Osteoblast (primary cell): ENCODE measurements at places on chromosomes 3 and 15. TPM values are rescaled to one million over a fixed set of nuclear protein-coding genes. Genes with fewer than 3 reads are reported as not detected.

DNA sequence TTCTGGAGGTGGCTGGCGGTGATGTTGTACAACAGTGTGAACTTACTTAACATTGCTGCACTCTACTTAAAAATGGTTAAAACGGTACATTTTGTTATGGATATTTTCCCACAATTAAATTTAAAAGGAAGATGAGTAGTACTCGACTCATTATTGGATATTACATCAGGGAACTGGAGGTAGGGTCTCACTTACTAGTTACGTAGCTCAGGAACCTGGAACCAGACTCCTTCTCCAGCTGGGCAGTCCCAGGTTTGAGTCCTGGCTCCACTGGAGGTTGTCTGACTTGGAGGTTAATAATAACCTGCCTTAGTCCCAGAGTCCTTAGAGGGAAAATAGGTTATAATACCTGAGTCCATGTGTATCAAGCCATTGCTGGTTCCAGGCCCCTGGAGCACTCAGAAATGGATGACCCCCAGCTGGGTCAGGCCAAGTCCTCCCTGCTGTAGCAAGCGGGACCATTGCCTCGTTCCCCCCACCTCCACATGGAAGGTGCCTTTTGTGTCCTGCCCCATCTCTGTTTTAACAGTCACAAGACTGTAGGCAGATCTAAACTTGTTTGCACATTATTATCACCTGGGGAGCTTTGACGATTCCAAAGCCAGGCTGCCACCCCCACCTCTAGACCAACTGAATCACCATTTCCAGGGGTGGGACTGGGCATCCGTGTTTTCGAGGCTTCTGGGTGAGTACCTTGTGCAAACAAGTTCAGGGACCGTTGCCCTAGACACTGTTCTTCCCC is 126.6 kb downstream of the IGF1R start:
- no peaks in the 10 kb centered on the region for H3K27me3 ChIP-seq
- H3K4me3 ChIP-seq, result no peak overlapping the region
- no peak for DNase-seq
- no peaks in the 10 kb centered on the region for H3K36me3 ChIP-seq
- H3K27ac ChIP-seq, result no peak overlapping the region

- no peak for DNase-seq
- peaks cover 42% of the 10 kb centered on the region for H3K4me1 ChIP-seq
- H3K4me3 ChIP-seq, result no peak overlapping the region
- H3K27me3 ChIP-seq, result no peaks in the 10 kb centered on the region
- H3K27ac ChIP-seq, result peak overlapping the region; percentile 31
- H3K36me3 ChIP-seq, result no peaks in the 10 kb centered on the region
These were observed 41.0 kb upstream of the MANF start for GRCh38 chr3:51343918-51344687.

GRCh38 chr15:69085325-69086081 is 71.0 kb downstream of the NOX5 start:
- H3K27me3 ChIP-seq, result peaks cover 51% of the 10 kb centered on the region
- H3K36me3 ChIP-seq, result no peaks in the 10 kb centered on the region
- H3K4me3 ChIP-seq, result no peak overlapping the region
- H3K4me1 ChIP-seq, result peaks cover 25% of the 10 kb centered on the region
- DNase-seq, result no peak

DNA sequence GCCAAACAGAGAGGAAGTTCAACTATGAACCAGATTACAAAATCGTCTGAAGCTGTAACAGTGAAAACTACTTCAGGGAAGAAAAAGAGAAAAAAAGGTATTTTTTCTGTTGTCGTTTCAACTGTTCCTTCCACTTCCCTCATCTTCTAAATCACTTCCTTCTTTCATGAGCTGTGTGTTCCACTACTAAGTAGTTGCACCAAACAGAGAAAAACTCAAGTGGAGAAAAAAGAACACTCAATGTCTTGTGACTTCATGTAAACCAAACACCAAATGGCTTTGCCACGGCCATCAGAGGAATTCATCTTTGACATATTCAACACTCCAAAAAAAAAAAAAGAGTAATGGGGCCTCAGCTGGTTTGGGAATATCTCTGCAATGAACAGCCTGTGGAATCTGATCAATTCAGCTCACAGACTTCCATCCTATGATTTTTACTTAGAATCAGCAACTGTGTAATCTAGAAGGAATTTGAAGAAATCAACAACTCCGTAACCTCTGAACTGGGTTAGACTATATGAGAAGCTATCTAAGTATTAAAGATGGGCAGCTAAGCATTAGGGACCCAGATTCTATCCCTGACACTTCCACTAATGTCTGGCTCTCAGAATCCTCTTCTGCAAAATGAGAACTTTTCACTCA is 47.5 kb upstream of the RNF7 start:
- peaks cover 12% of the 10 kb centered on the region for H3K4me1 ChIP-seq
- H3K27me3 ChIP-seq, result peaks cover 7% of the 10 kb centered on the region
- DNase-seq, result no peak
- H3K36me3 ChIP-seq, result no peaks in the 10 kb centered on the region
- no peak overlapping the region for H3K4me3 ChIP-seq

CCR3 gene
- not detected in 2 replicates for total RNA-seq
